ENCODE measurements at places on chromosomes 5 and 9.

DNA sequence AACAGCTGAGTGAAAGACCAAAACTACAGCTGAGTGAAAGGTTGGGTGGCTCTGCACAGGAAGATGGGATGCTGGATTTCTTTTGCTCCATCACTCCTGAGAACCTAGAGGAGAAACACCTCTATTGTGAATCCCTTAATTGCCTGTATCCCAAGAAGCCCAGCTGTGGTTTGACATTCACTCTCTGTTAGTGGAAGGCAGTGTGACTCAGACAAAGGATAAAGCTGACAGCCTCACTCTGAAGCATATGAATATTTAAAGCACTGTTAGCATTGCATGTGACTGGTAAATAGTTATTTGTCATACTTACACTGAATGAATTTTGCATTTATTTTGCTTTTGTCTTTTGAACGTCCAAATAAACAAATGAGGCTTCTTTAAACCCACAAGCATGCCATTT is 367.1 kb upstream of the RIOK2 start:
- peak; percentile 4 for DNase-seq

DNA sequence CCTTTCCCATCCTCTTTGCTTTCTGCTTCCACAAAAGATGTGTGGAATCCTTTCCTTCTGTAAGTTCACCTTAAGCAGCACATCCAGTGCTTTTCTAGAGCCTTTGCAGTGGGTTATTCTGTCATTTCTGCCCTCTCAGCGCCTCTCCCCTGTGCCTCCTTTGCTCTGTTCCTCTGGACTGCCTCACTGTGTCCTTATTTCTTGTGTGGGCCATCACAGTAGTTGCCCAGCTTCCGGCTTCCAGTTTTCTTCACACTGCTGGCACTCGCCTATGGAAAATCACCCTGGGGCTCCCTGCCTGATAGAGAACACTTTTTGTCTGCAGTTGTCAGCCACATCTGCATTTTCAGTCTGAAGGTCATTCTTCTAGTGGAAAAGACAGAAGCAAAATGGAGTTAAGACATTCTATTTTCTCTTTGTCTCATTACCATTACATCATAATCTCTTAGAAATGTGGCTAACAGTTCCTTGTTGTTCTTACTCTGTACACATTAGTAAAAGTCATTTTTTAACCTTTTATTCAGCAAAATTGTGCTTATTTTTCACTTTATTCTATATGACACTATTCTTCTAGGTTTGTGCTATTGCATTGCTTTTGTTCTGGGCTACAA is 64.1 kb upstream of the ZNF608 start:
- DNase-seq, result no peak

DNA sequence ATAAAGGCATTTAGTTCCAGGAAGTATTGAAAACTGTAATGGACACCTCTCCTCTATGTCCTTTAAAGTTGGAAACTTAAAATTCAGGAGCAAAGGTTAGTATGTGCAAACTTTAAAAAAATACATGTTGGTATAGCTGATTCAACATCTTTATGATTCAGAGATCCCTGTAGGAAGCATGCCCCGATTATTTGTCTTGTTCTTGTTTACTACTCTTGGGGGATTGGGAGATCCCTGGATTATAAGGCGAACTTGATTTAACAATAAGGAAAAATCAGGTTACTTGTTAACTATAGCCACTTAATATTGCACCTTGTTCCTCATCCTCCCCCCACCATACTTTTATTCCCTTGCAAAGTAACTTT is 1.7 kb downstream of the F2RL1 start:
- no peak for DNase-seq

DNA sequence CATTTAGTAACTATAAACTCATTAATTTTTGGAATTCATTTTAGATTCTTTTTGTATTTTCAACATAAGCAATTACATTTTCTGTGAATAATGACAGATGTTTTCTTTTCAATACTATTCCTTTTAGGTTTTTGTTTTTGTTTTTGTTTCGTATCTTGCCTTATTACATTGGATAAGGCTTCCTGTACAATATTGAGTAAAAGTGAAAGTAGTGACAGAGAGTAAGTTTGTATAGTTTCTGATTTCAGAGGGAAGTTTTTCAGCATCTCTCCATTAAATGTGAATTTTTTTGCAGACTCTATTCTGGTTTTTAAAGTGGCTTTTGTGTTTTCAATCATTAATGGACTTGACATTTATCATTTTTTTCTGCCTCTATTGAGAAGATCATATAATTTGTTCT is 12.8 kb upstream of the CAMK4 start:
- DNase-seq, result no peak

DNA sequence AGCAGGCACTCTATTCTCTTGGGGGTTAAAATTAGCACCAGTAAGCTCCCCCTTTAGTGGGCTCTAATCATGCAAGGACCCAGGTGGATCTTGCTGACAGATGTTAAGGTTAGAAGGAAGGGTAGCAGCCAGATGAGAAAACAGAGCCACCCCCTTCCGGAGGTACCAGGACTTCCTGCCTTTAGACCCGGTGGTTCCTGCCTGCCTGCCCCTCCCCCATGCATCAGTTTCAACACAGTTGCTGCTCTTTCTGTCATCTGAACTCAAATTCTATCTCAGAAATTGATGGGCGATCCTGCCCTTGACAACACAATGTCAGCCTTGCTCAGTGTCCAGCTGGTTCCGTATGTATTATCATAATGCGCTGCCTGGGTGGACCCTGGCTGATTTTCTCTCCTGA is 287.3 kb downstream of the EBF1 start:
- no peak for DNase-seq

- DNase-seq, result no peak
Observed at GRCh38 chr9:107455425-107456135, 34.0 kb downstream of the KLF4 start.

GRCh38 chr9:19023078-19023477 is 9.9 kb downstream of the SAXO1 start:
- DNase-seq, result no peak

- DNase-seq, result no peak
Observed at GRCh38 chr5:115257981-115258380, 4.7 kb downstream of the PGGT1B start.

DNA sequence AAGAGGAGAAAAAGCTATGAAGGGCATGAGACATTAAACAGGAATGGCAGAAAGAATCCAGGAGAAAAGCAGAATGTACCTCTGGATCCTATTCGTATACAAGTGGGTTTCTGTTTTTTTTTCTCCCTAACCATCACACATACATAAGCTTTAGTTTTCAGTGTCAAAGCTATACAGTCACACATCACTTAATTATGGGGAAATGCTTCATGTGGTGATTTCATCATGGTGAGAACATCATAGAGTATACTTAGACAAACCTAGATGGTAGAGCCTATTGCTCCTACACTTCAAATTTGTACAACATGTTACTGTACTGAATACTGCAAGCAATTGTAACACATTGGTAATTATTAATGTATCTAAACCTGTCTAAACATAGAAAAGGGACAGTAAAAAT is 290.6 kb downstream of the AOPEP start:
- DNase-seq, result no peak

GRCh38 chr5:98791898-98792580 is 18.6 kb downstream of the RGMB start:
- no peak for DNase-seq

DNA sequence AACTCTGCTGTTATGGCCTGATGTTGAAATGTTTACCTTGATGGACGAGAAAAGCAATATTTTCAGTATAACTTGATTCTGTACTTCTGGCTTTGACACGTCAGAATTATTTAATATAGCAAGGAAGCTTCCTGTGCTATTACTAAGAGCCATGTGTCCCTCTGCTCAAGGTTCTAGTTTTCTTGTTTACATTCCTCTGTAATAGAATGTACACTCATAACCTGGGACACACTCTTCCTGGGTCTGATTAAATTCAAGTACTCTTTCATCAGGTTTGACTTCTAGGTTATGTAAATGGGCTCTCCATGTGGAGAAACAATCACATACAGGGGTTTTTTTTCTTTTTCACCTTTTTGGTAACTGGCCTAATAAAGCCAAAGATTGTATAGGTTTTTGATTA is 33.1 kb downstream of the GTF3C4 start:
- no peak for DNase-seq

- no peak for DNase-seq
Observed at GRCh38 chr5:134119720-134120119, 5.2 kb downstream of the TCF7 start.

- DNase-seq, result no peak
Observed at GRCh38 chr5:112863549-112863948, 2.5 kb downstream of the SRP19 start.

DNA sequence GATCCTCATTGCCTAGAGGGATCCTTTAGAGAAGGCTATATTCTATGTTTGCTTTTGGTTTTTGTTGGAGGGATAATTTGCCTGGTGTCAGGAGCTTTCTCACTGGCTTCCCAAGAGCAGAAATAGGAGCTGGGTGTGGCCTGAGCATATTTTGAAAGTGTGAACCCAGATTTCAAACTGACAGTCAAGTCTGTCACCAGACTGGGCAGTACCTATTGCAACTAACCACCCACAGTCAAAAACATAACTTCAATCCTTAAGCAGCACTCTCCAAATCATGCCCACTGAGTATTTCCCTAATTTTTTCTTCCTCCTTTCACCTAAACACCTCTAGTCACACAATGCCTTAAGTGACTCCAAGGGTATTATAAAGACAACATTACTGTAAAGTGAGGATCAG is 278.4 kb downstream of the EBF1 start:
- no peak for DNase-seq

DNA sequence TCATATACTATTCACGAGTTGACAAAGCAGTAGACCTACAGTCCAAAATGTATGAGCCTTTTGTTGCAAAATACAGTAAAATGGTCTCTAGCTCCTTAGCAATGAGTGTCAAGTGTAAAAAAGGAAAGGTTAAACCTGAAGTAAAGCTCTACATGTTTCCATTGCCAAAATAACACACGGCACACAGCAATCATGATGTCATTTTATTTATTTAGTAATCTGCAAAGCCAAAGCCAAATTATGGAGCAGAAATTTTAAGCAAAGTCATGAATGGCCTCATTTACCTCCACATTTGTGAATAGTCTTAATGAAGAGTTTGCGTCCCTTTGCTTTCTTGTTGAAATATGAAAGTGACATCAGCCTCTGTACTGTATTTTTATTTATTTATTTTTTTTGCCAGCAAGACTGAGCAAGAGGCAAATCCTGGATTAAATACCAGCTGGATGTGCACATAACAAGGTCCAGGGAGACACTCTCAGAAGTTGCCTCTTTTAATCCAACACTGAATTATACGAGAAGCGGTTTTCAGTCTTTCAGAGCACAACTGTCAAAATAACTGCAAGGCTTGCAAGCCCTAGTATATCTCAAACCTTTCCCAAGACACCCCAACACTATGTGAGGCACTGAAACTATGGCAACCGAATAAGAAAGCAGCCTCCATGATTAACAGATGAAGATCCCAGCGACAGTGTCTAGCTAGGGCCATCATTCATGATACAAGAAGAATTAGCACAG is 9.7 kb downstream of the SEMA6A start:
- no peak for DNase-seq

DNA sequence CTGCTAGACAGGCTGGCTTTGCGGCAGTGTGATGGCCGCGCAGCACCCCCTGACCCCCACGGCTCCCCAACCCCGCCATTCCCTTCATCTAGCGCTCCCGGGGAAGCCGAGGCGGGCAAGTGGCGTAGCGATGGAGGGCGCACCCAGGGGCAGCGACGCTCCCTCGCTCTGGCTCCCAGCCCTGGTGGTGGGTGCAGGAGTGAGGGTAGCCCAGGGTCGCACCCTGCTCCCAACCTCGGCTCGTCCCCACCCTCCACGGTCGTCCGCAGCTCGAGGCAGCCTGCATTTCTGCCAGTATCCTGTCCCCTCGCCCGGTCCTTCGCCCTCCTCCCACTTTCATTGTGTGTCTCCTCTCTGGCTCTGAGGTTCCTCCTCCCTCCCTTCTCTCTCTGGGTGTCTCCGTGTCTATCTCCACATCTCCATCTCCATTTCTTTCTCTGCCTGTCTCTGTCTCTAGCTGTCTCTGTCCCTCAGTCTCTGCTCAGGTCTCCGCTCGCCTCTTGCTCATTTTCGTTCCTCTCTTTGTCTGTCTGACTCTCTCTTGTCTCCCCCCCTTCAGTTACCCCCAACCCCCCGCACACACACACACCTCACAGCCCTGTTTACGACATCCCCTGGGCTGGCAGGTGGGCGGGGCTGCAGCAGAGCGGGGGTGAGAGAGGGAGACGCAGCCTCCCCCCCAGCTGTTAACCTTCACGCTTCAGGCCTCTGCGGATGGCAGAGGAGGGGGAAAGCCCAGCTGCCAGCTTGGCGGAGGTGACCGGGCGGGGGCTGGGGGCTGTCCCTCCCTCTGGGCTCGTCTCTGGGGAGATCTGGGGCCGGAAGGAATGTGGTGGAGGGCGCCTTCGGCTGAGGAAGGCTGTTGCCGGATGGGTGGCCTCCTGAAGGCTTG is 48.7 kb upstream of the PSD2 start:
- DNase-seq, result no peak

GRCh38 chr9:28206280-28206679 is 633.0 kb upstream of the C9orf72 start:
- DNase-seq, result no peak

- DNase-seq, result no peak
Observed at GRCh38 chr9:79858508-79858907, 286.7 kb downstream of the TLE4 start.

DNA sequence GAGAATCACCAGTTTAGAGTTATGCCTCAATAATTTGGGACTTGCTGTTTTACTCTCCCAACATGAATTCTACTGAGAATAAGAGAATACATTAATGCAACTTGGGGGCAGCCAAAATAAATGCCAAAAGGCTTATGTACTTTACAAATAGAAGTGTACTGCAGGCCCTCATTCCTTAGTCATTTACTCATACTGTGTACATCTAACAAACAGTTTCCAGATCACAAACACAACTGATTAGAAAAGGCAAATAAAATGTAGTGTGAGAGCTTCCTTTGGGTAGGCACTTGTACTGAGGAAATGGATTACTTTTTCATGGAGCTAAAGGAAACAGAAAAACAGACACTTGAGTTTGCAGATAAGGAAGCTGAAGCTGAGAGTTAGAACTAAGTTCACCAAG is 12.6 kb downstream of the ANKDD1B start:
- no peak for DNase-seq

DNA sequence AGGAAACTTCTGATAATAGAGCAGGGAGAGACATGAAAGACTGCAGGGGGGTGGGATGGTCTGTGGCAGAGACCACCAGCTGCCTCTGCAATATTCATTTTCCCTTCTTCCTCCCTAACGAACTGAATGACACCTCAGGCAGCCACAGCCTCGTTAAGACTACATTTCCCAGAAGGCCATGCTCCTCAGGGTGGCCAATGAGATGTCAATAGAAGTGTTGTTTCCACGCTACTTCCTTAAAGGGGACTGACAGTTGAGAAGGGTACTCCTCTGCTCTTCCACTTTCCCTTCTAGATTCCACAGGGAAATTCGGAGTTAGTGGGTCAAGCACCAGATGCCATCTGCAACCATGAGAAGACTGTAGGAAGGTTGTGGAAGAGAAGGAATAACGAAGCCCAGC is 52.0 kb upstream of the DAPK1 start:
- peak; percentile 10 for DNase-seq

GRCh38 chr9:121756474-121757280 is 105.2 kb downstream of the DAB2IP start:
- no peak for DNase-seq

GRCh38 chr5:136622747-136623146 is 257.4 kb upstream of the TRPC7 start:
- no peak for DNase-seq

- no peak for DNase-seq
Observed at GRCh38 chr9:93599571-93600403, 23.4 kb downstream of the PHF2 start.

GRCh38 chr9:33288828-33289483 is 1.4 kb upstream of the NFX1 start:
- no peak for DNase-seq
